ENCODE measurements at places on chromosomes 3 and 15.

GRCh38 chr15:27382361-27383025, 411.5 kb downstream of the GABRG3 start:
- no peak for DNase-seq

DNA sequence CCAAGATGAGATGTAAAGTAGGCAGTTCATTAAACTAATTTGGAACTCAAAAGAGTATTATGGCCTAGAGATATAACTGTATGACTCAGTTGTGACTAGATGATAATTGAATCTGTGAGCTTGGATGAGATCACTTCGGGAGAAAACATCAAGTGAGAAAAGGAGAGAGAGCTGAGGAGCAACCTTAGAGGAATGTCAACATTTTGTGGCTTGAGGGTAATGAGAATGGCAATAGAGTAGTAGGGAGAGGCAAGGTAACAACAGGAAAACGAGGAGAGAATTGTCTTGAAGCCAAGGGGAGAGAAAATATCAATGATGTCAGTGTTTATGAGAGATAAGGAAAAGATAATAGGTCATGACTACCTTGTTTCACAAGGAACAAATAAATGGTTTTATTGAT, 580.2 kb downstream of the NLGN1 start:
- no peak for DNase-seq

DNA sequence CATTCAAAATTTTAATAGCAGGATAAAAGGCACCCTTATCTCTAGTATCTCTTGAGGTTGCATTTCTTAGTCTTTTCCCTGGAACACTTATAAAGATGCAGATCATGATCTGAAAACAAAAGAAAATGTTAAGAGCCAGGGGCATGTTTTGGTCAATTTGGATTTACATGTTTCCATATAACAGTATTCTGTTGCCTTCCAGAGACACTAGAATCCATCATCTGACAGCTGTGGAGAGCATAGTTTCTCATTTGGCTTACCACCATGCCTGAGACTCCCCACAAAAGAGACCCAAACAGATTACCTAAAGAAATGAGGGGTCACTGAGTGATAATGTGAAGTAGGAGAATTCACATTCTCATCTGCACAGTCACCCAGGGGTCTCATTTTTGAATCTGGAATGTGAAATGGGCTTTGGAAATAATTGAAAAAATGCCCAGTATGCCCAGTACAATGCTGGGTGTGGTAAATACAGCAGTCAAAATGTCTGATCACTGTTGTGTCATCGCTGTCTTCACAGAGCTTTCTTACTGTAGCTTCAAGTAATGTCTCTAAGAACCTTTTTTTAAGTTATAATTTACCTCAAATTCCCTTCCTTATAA, 79.9 kb upstream of the ZBTB20 start:
- no peak for DNase-seq

GRCh38 chr3:44117239-44117638, 124.4 kb upstream of the TOPAZ1 start:
- no peak for DNase-seq

DNA sequence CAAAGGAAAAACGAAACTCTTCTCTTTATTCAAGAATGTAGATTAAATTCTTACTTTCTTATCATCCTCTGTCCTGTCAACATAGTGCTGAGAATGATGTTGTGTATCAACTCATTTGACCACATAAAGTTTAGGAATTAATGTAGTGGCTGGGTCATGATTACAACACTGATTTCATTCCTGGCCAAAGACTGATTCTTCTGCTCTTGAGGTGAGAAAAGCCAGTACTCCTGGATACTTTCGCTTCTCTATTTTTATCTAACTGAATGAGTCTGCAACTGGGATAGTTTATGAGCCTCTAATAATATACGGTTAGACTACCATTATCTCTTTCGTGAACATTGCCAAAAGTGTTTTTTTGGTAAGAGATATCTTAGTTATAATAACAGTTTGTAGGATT, 173.0 kb downstream of the LPP start:
- DNase-seq: no peak

- no peak for DNase-seq
These were observed 126.4 kb downstream of the GADL1 start for GRCh38 chr3:30768046-30768445.

- DNase-seq: no peak
These were observed 17.2 kb downstream of the ST3GAL6 start for GRCh38 chr3:98780343-98780742.

GRCh38 chr3:42439261-42440115, 29.1 kb upstream of the LYZL4 start:
- no peak for DNase-seq

- no peak for DNase-seq
These were observed 29.7 kb upstream of the KLF13 start for GRCh38 chr15:31296646-31297574.

DNA sequence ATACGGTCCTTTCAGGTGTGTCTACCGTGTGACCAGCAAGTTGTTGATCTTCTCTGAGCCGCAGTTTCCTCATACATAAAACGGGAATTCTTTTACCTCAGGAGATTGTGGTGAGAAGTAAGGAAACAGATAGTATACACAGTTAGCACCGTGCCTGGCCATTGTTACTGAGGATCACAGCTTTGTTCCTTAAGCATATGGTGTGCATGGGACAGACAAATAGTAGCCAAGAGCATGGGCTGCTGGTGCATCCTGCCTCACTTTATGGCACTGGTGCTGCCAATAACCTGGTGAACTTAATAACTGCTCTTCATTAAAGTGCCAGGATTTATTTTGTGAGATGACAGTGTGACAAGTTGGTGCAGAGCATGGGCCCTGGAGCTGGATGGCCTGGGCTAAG, 86.3 kb downstream of the PDCD6IP start:
- no peak for DNase-seq

GRCh38 chr3:19105826-19106225, 42.5 kb upstream of the KCNH8 start:
- no peak for DNase-seq

Measured in activated naive CD4-positive, alpha-beta T cell (primary cell).